Stimulated activated CD4-positive, alpha-beta T cell treated with anti-CD3 and anti-CD28 coated beads, Interleukin-1b, Interleukin-23, amount 100 ng/mL, for 1 hour (primary cell): ENCODE measurements at places on chromosomes 4 and X.

DNA sequence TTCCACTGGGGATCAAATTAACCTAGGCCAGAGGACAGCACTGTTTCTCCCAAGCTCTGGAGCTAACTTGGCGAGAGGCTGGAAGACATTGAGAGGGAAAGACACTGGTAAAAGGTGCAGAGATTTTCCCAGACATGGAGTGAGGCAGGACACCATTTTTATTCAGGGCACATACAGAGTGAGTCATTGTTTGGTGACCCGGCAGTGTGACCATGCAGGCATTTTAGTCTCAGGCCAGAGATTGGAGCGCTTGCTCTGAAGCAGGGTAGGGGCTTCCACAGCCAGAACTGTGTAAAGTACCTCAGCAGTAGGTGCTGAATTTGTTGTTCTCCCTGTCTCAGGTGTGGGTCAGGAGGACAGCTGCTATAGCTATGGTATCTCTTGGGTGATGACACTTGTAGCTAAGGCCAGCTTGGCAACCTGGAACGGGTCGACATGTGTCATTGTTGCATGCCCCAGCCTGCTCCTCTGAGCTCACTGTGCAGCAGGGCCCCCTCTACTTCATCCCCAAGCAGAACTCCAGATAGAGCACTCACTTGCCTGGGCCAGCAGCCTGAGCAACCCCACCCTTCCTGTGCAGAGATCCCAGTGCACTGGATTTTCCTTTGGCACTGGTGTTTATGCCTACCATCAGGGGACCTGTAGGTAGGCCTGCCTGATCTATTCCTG, 79.8 kb upstream of the ATP8A1 start:
- DNase-seq, result no peak

GRCh38 chr4:41072021-41072777, 142.1 kb downstream of the APBB2 start:
- no peak for DNase-seq

GRCh38 chr4:113292371-113293042, 243.1 kb downstream of the ANK2 start:
- no peak for DNase-seq

- DNase-seq, result no peak
Observed at GRCh38 chr4:24956091-24956490, 43.2 kb upstream of the CCDC149 start.
